ENCODE measurements at places on chromosomes 12 and 14.

DNA sequence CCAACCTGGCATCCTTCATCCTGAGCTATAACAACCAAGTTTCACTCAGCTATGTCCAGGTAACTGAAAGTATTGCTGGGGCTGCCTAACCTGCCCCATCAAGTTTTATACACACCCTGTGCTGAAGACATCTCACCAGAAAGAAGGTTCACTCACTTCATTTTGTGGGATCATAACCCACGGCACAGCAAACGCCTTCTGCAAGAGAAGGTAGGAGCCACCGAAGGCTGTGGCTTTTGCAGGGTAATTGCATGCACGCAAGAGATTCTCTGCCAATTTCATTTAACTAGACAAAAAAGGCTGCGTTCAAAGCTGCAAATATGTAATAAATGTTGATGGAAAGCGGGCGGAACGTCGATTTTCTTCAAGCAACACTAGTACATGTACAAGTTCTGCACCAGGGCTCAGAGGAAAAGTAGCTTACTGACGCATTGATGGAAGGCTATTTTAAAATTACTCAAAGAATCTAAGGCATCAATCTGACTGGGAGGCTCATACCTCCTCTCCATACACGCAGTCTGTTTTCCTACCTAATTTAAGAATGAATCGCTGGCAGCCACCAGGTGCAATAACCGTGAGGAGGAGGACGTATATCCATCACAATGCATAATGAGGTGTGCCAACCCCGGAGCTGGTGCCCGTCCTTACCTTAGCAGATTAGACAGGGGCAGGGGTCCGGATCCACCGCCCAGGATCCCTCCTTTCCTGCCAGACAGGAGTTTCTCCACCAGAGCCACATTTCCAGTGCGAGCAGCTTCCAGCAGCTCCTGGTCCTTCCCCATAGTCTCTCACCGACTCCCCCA, 1.1 kb downstream of the ANKS1B start:
- H3K4me3 ChIP-seq: peak overlapping the region; percentile 86
- peak; percentile 6 for DNase-seq
- H3K36me3 ChIP-seq: no peaks in the 10 kb centered on the region
- peaks cover 5% of the 10 kb centered on the region for H3K4me1 ChIP-seq
- no peak overlapping the region for H3K27ac ChIP-seq

- no peak overlapping the region for H3K4me3 ChIP-seq
- H3K27me3 ChIP-seq: no peaks in the 10 kb centered on the region
- peak; percentile 64 for DNase-seq
- no peaks in the 10 kb centered on the region for H3K36me3 ChIP-seq
- no peak overlapping the region for H3K27ac ChIP-seq
- H3K4me1 ChIP-seq: no peaks in the 10 kb centered on the region
Observed at GRCh38 chr12:14167005-14167628, 185.7 kb upstream of the GRIN2B start.

GRCh38 chr14:95387826-95388445, 68.2 kb upstream of the CLMN start:
- H3K27ac ChIP-seq: no peak overlapping the region
- no peak overlapping the region for H3K4me3 ChIP-seq
- no peak for DNase-seq
- H3K4me1 ChIP-seq: no peaks in the 10 kb centered on the region

DNA sequence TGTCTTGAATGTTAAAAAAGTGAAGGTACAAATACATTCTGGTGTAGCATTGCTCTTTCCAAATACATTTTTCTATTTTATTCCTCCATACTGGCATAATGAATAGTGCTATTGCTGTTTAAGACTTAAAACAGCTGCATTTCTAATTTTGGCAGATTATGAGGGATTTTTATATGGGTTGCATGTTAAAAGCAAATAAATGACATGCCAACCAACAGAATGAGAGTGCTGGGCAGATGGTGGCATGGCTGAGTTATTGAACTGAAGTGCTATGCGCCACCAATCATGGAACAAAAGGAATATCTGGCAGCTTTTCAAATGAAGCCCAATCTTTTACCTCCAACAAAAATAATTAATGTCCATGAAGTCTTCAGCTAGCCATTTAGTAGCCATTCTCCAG, 215.0 kb downstream of the PRKD1 start:
- H3K4me3 ChIP-seq: no peak overlapping the region
- H3K27me3 ChIP-seq: peaks cover 2% of the 10 kb centered on the region
- H3K4me1 ChIP-seq: no peaks in the 10 kb centered on the region
- no peak for DNase-seq
- no peaks in the 10 kb centered on the region for H3K36me3 ChIP-seq

DNA sequence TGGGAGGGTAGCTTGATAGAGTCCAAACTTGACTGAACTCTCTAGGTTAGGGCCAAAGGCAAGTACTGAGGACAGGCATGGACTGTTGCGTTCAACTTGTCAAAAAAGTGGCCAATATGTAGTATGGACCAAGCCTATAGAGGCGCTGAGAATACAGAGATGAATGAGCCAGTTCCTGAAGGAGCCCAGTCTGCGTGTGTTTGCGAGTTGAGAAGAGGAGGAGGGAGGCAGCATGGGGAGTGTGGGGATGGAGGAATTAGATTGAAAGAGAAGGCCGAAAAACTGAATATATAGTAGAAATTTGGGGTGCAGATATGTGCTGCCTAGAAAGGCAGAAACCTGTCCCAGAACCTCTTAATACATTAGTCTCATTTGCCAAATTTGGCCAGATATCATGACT, 412.4 kb downstream of the PCNX1 start:
- peak overlapping the region; percentile 88 for H3K4me3 ChIP-seq
- H3K27me3 ChIP-seq: peaks cover 15% of the 10 kb centered on the region
- peak overlapping the region; percentile 70 for H3K27ac ChIP-seq
- DNase-seq: no peak
- H3K36me3 ChIP-seq: peaks cover 4% of the 10 kb centered on the region
- peaks cover 27% of the 10 kb centered on the region for H3K4me1 ChIP-seq

DNA sequence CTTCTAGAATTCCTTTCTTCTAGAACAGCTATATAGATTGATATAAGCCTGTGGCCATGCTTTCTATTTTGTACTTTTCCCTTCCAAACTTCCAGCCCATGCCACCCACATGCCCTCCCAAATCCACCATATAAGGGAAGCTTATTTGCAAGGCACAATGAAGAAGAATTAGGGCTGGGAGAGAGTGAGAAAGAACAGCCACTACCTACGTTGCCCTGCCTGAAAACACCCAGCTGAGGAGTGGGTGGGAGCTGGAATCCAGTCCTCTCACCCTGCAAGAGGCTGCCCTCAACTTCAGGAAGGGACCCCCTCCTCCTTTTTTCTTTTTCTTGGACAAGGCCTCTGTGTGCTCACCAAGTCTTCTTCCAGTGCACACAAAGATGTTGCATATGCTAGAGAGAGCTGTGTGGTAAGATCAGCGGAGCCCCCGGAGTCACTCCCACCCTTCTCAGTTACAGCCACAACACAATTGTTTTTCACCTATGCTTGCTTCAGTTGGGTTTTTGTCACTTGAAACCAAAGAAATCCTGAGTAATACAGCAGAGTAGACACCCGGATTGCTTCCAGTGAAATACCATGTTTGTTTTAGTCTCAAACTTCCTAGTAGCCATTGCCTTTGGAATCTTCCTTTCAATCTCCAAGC, 38.8 kb downstream of the CDKL1 start:
- H3K4me1 ChIP-seq: peaks cover 10% of the 10 kb centered on the region
- H3K4me3 ChIP-seq: no peak overlapping the region
- DNase-seq: no peak
- H3K36me3 ChIP-seq: peaks cover 5% of the 10 kb centered on the region
- peaks cover 2% of the 10 kb centered on the region for H3K27me3 ChIP-seq

- H3K4me1 ChIP-seq: peaks cover 2% of the 10 kb centered on the region
- DNase-seq: no peak
- no peaks in the 10 kb centered on the region for H3K27me3 ChIP-seq
- H3K4me3 ChIP-seq: no peak overlapping the region
- no peaks in the 10 kb centered on the region for H3K36me3 ChIP-seq
Observed at GRCh38 chr12:92629349-92630065, 73.3 kb upstream of the PLEKHG7 start.

DNA sequence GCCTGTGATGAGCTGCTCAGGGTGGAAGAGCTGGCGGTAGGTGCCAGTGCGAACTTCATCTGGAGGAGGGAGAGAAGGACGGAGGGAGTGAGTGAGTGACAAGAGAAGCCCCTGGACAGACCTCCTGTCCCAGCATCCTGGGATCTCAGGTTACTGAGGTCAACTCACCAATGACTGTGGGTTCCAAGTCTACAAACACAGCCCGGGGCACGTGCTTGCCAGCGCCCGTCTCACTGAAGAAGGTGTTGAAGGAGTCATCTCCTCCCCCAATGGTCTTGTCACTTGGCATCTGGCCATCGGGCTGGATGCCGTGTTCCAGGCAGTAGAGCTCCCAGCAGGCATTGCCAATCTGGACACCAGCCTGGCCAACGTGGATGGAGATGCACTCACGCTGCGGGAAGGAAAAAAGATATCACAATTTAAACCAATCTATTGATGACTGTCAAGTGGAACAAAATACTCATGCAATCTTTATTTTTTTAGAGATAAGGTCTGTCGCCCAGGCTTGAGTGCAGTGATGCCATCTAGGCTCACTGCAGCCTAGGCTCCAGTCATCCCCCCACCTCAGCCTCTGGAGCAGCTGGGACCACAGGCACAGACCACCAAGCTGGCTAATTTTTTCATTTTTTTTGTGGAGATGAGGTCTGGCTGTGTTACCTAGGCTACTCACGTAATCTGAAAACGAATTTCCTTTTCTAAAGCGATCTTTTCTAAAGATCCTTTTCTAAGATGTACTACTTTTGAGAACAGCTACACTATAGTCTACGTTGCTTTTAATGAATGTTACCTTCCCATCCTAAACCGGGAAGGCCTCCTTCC, 1.7 kb downstream of the TUBA1B start:
- DNase-seq: no peak
- peaks cover 25% of the 10 kb centered on the region for H3K4me1 ChIP-seq
- H3K36me3 ChIP-seq: peaks cover 31% of the 10 kb centered on the region
- peaks cover 15% of the 10 kb centered on the region for H3K27me3 ChIP-seq
- H3K27ac ChIP-seq: peak overlapping the region; percentile 91

DNA sequence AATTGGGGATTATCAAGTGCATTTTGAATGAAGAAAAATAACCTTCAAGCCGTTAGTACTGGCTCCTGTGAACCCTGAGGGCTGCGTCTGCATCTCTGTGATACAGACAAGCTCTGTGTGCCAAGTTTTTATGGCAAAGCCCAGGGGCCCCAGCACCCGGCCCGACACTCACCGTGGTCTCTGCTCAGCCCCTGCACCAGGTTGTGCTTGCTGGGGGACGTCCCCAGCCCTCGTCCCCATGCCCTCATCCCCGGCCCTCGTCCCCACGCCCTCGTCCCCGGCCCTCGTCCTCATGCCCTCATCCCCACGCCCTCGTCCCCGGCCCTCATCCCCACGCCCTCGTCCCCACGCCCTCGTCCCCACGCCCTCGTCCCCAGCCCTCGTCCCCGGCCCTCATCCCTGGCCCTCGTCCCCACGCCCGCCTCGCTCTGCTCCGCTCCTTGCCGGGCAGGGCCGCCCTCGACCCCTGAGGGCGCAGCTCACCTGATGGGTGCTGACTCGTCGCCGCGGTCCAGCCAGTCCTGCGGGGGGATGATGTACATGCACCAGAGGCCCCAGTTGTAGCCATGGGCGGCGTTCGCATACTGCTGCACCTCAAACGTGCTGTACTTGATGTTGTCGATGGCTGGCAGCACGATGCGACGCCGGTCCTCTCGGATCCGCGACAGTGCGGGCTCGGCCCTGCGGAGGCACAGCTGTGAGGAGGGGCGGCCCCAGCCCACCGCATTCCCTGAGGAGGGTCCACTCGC, 72.0 kb downstream of the GALNT9 start:
- peaks cover 3% of the 10 kb centered on the region for H3K36me3 ChIP-seq
- no peak for DNase-seq
- H3K4me3 ChIP-seq: no peak overlapping the region
- no peak overlapping the region for H3K27ac ChIP-seq
- H3K27me3 ChIP-seq: peaks cover 11% of the 10 kb centered on the region
- no peaks in the 10 kb centered on the region for H3K4me1 ChIP-seq

Measured in endothelial cell (in vitro differentiated cells).